Lung microvascular endothelial cell (primary cell): ENCODE measurements at places on chromosomes 6 and 20. TPM values are rescaled to one million over a fixed set of nuclear protein-coding genes. Genes with fewer than 3 reads are reported as not detected.
A peak's percentile ranks its signal among the peaks of the same experiment; 100 is the strongest.

DNA sequence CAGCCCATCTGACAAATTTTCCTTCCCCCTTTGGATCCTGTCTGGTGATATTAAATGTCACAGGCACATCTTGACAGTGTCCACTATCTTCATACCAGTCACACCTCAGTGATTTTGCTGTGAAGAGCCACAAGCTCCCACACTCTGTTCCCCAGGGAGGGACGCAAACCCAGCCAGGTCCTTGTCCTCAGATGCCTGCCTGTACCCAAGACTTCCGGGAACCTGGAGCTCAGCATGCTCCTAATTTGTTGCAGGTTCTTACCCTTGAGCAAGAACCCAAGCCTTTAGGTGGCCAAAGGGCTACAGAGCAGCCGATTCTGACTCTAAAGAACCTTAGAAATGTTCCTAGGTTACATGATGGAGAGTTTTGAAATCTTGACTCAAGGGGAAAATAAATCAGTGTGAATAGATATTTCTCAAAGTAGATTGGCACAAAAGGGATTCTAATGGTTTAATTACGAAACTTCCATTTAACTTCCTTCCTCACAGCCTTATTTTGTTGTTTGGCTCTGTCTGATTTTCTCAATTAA lies 66.2 kb upstream of the MTHFD1L start:
- DNase-seq, result no peak

GRCh38 chr20:22387452-22387851 lies 196.9 kb downstream of the FOXA2 start:
- DNase-seq, result no peak

DNA sequence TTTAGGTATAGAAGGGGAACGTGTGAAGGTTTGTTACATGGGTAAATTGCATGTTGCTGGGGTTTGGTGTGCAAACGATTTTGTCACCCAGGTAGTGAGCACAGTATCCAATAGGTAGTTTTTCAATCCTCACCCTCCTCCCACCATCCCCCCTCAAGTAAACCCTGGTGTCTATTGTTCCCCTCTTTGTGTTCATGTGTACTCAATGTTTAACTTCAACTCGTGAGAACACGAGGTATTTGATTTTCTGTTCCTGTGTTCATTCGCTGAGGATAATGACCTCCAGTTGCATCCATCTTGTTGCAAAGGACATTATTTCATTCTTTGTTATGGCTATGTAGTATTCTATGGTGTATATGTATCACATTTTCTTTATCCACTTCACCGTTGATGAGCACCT lies 11.6 kb upstream of the VNN1 start:
- DNase-seq, result no peak

- DNase-seq, result no peak
These were observed 300.4 kb downstream of the C6orf118 start for GRCh38 chr6:165008971-165009370.

DNA sequence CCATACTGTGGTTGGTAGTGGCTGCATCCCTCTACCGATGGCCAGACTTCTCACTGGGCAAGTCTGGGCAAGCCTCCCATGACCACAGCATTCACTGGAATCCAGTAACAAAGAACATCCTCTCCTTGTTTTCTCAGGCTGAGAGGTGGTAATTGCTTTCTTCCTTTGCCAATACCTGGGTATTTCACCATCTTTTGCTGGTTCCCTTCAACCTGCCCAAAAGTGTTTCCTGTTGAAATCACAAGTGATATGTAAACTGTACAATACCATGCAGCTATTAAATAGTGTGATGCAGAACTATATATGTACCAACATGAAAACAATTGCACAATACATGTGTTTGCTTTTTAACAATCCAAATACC lies at the start of gene PTCHD4:
TSS of gene PTCHD4 (minus strand) at position 55 of the 364 bp plus-strand sequence. CDS start 42,240 bp downstream, outside the sequence.
- DNase-seq, result peak; percentile 93

GRCh38 chr6:50021894-50022293 lies at the start of gene DEFB110:
Gene DEFB110 (minus strand): TSS chr6:50021994. CDS start chr6:50021935, 59 bp downstream.
- no peak for DNase-seq

DNA sequence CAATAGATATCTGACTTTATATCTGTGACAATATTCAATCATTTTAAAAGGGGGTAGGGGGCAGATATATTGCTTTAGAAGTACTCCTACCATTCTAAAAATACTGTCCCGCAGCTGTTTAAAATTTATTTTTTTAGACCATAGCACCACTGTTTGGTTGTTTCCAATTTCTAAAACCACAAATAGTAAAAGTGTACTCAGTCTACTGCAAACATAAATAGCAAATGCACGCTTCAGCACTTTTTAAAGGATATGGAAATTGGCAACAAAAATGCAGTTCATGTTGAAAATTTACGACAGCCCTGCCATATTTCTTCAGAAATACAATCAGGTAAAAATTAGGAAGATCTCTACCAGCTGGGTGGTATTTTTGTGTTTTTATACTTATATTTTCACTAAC lies 132.0 kb upstream of the RUNX2 start:
- DNase-seq, result no peak

DNA sequence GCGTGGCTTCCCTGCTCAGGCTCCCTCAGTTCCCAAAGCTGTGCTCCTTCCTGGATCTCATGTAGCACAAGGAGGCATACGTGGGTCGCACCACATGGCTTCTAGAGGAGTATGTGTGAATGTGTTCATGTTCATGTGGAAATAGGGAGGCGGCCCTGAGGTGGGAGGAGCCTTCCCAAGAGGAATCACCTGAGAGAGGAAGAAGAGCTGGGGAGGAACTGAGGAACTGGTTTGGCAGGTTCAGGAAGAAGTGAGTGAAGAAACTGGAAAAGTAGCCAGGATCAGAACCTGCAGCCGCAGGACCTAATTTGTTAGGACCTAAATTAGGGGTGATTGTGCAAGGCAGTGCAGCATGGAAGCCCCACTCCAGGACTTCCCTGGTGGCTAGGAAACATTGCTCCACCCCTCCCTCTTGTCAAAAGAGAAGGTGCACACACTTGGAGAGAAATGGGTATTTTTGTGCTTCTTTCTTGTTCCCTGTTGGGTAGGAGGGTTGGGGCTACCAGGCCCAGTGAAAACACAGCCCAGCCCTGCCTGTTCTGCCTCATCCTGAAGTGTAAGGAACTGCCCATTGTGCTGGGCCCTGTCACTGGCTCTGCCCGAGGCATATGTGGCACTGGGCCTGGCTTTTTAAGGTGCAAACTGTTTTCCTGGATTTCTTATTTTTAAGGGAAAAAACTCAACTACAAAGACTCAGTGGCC lies 20.7 kb downstream of the SYNJ2 start:
- DNase-seq, result no peak

- no peak for DNase-seq
These were observed 16.1 kb upstream of the PPP1R14C start for GRCh38 chr6:150126641-150127291.

- no peak for DNase-seq
These were observed 7.1 kb upstream of the ZNF318 start for GRCh38 chr6:43376551-43376981.

DNA sequence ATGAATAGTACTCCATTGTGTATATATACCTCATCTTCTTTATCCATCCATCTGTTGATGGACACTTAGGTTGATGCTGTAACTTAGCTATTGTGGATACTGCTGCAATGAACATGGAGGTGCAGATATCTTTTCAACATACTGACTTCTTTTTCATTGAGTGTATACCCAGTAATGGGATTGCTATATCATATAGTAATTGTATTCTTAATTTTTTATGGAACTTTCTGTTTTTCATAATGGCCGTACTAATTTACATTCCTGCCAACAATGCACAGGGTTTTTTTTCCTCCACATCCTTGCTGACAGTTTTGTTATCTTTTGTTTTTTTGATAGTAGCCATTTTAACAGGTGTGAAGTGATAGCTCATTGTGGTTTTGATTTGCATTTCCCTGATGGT lies 5.2 kb downstream of the CCN2 start:
- DNase-seq, result no peak

- DNase-seq, result peak; percentile 20
These were observed 55.1 kb downstream of the CEBPB start for GRCh38 chr20:50245498-50246366.

DNA sequence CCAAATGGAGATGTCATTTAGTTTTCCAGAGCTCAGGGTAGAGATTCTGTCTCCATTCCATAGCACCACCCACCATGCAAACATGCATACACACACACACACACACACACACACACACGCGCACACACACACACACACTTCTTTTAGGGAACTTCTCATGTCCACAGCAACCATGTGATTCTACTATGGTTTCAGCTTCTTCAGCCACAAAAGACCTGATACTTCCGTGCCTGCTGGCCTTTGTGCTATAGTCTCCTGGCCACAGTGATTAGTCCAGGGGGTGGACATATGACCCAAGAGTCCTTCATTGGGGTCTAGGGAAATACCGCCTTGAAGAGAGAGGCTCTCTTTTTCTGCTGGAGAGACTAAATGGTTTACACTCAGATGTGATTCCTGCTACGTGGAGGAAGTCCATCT lies 53.5 kb downstream of the CARMIL1 start:
- DNase-seq, result no peak

- DNase-seq, result no peak
These were observed 118.8 kb downstream of the COL19A1 start for GRCh38 chr6:69985180-69985579.

- no peak for DNase-seq
These were observed 59.7 kb downstream of the NHLRC1 start for GRCh38 chr6:18062733-18063132.

GRCh38 chr6:52643158-52643557 lies 27.8 kb upstream of the TMEM14A start:
- no peak for DNase-seq

- no peak for DNase-seq
These were observed at the start of gene EMILIN3 for GRCh38 chr20:41366546-41367392. Gene EMILIN3 (minus strand): TSS chr20:41366818. CDS start chr20:41366634, 184 bp downstream.

DNA sequence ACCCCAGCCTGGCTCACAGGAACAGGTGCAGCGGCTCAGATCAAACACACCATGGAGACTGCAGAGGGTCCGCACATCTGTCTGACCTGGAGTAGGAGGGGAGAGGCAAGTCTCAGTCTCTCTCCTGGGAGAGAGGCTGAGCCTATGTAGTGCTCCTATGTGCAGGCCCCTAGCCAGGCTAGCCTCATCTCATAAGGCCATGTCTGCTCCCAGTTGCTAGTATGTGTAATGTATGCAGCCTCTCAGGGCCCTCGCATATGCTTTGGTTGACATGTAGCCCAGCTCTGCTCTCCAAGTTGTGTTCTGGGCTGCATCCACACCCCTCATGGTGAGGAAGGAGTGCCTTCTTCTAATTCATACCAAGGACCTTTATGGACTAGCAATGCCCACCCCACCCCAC lies 11.8 kb downstream of the TNXB start:
- no peak for DNase-seq

DNA sequence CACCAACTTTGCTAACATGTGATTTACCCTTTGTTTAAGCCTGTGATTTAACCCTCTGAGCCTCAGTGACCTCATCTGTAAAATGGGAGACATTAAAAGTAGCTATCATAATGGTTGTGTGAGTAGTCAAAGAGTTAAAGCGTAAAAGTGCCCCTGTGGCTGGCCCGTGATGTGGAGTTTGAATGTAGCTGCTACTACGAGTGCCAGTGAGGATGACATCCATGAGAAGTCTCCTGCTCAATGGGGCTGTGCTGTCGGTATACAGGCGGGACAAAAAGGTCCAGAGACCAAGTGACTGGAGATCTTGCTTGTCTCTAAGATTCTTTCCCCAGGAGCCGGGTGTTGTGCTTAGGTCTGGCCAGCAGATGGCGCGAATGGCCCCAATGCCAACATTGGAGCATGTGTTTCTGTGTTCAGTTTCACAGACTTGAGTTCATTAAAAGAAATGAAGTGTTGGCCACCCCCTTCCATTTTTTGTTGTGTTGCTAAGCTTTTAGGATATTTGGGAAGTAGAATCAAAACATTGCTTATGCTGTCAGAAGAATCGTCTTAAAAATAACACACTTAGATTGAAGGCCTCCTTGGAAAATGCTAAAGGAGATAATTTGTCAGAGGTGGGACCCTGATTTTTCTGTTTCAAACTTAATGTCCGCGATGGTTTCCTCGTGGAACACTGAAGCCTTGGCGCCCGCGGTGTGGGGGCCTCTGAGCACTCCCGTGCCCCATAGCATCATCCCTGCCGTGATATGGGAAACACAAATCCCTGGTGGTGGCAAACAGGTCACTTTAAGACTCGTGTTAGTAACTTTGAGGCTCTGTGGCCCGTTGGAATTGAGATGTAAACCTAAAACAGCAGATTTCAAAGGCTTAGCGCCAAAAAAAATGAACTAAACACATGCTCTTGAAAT lies 9.3 kb upstream of the RBM38 start:
- peak; percentile 75 for DNase-seq

- no peak for DNase-seq
These were observed 350.4 kb downstream of the TENT5A start for GRCh38 chr6:81401970-81402690.

- peak; percentile 67 for DNase-seq
These were observed 7.4 kb upstream of the BPIFA3 start for GRCh38 chr20:33209789-33210188.

DNA sequence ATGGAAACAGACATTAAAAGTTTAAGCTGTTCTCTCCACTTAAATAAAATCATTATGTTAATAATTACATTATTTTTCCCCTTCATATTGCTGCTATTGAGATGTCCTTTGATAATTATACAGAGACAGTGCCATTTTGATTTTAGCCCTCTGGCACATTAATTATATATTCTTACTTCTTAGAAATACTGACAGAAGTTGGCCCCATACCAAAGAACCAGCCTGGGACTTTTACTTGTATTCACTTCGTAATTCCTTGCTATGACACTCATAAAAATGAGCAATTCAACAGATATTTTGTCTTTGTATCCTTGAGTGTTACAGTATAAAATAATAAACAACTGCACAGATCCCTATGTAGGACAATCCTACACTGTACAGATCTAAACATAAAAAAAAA lies 743.7 kb downstream of the TBC1D32 start:
- no peak for DNase-seq

DNA sequence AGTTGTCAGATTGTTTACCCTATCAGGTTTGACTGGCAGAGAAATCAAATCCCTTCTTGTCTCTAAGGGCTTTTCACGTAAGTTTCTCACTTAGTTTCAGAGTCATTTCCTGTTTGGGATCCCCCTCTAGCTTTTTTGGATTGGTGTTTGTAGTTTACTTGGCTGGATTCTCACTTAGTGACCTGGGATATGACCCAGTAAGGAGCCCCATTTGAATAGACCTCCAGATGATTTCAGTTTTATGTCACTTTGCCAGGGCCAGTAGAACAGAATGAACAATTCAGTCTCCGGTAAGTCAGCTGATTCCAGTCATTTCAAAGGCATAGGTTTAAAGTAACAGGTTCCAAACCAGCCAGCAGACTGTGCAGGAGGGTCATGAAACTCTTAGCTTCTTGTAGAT lies 8.2 kb downstream of the FAM135A start:
- DNase-seq, result no peak

ARFRP1 gene
- total RNA-seq, result 22.7 and 31.2 TPM in 2 replicates

EFCAB8 gene
- under 0.01 TPM in 2 replicates for total RNA-seq

SEMG1 gene
- total RNA-seq, result not detected in 2 replicates

NRSN1 gene
- total RNA-seq, result not detected in 2 replicates

EYA4 gene
- total RNA-seq, result 0.22 and 0.40 TPM in 2 replicates

KIAA0408 gene
- not detected in 2 replicates for total RNA-seq

EPPIN gene
- total RNA-seq, result not detected in 2 replicates

FANCE gene
- 8.7 and 12.7 TPM in 2 replicates for total RNA-seq

DLK2 gene
- 0.22 and 1.2 TPM in 2 replicates for total RNA-seq

EEF1A2 gene
- total RNA-seq, result 5.2 and 14.8 TPM in 2 replicates
